GOT3 (cell line): ENCODE measurements at places on chromosomes 11 and 22.

- no peak for DNase-seq
These were observed 526.2 kb downstream of the TBC1D22A start for GRCh38 chr22:47288680-47289079.

DNA sequence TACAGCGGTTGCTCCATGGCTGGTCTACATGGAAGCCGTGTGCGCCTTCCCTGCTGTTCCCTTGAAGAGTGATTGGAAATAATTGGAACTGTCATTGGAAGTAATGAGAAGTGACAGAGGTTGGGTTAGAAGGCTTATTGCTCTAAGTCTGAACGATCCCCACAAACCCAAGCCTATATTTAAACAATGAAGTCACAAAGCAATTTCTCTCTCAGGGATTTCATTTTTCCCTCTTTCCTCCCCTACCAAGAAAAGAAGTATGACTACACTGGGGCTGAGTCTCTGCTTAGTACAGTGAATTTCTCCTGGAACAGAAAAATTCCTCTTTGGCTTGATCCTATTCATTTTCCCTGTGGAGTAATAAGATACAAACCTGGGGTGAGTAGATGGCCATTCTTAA, 7.8 kb downstream of the CLMP start:
- no peak for DNase-seq

- DNase-seq: no peak
These were observed 12.7 kb upstream of the UVRAG start for GRCh38 chr11:75802021-75802912.

- DNase-seq: no peak
These were observed 40.7 kb upstream of the TTC12 start for GRCh38 chr11:113273720-113274119.

- no peak for DNase-seq
These were observed 15.6 kb upstream of the WDR74 start for GRCh38 chr11:62854825-62855570.

GRCh38 chr22:44919691-44920090, 90.1 kb downstream of the PHF21B start:
- no peak for DNase-seq

- DNase-seq: no peak
These were observed 222.5 kb downstream of the TBC1D22A start for GRCh38 chr22:46984751-46985506.

GRCh38 chr11:20762116-20762844, 92.9 kb downstream of the NELL1 start:
- DNase-seq: no peak

- DNase-seq: no peak
These were observed 147.4 kb upstream of the SNX19 start for GRCh38 chr11:131063638-131064037.

DNA sequence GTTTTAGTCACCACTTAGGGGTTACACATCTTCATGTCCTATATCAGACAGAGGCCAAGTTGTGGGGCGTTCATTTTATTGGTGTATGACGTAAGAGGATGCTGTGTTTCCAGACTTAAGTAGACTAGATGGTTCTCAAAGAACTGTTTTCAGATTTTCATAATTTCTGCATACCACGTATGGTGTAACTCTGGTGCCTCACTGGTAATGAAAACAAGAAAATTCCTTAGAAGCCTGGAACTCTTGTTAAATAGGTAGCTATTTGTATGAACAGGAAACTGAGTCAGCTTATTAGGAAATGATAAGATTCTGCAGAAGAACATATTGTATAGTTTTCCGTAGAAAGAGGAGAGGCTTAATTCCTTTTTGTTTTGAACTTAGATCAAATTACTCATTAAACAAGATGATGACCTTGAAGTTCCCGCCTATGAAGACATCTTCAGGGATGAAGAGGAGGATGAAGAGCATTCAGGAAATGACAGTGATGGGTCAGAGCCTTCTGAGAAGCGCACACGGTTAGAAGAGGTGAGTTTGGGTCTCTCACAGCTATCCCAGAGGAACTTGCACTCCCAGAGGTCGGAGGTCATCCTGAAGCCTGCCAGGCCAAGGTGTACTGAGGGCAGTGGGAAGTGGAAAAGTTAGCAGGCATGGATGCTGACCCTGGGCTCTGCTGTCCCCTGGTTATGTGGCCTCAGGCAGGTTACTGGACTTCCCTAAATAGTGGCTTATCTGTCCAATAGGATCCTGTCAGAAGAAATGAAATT, 3.9 kb downstream of the CDC45 start:
- DNase-seq: no peak

GRCh38 chr22:46676881-46677280, 56.7 kb downstream of the GRAMD4 start:
- DNase-seq: no peak

DNA sequence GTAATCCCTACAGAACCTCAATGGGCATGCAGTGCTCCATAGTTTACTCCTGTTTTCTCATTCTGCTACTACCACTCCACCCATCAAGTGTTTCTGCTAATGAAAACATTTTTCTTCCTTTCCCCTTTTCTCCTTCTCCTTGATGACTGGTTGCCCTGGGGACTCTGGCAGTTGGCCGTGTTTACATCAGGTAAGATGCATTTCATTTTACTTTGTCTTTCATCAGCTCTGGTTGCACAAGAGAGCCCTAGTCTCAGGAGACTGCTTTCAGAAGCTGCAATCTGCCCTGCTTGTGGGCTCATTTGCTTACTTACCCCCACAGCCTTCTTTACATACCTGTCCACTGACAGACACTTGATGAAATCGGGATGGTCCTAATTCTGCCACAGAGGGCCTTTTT, 19.6 kb upstream of the LIMK2 start:
- DNase-seq: no peak

DNA sequence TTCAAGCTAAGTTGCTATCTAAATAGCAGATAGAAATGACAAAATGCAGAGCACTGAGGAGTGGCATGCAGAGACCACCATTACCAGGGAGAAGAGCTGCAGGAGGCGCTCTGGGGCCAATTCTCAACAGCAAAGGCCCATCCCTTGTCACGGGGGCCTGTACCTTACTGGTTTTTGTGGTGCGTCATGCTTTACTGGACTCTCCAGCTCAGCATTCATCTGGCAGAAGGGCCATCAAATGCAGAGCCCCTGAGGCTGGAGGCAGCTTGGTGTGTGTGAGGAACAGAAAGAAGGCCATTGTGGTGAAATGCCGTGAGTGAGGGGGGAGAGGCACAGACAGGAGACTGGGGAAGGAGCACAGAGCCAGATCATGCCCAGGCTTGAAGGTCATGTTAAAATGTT, 56.5 kb upstream of the NAV2 start:
- DNase-seq: no peak

DNA sequence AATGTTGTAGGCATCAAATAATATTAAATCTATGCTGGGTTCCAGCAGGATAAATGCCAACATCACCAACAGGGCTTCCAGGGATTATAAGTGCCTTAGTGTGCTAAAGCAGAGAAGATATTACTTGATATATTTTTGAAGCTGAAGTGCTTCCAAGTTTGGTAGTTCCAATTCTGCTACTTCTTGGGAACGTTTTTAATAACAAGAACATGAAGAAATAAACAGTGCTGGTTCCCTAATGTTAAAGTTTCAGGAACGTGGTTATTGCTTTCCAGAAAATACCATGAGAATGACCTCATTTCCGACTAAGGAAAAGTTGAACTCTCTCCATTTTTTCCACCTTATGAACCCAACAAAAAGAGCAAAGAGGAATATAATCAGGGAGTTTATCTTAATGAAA, 4.6 kb upstream of the RNF185 start:
- no peak for DNase-seq

- no peak for DNase-seq
These were observed 8.8 kb downstream of the ZBED4 start for GRCh38 chr22:49862496-49862776.

- no peak for DNase-seq
These were observed 123.1 kb upstream of the VPREB1 start for GRCh38 chr22:22121445-22121844.

GRCh38 chr11:37544491-37544890, 946.5 kb upstream of the RAG2 start:
- no peak for DNase-seq

DNA sequence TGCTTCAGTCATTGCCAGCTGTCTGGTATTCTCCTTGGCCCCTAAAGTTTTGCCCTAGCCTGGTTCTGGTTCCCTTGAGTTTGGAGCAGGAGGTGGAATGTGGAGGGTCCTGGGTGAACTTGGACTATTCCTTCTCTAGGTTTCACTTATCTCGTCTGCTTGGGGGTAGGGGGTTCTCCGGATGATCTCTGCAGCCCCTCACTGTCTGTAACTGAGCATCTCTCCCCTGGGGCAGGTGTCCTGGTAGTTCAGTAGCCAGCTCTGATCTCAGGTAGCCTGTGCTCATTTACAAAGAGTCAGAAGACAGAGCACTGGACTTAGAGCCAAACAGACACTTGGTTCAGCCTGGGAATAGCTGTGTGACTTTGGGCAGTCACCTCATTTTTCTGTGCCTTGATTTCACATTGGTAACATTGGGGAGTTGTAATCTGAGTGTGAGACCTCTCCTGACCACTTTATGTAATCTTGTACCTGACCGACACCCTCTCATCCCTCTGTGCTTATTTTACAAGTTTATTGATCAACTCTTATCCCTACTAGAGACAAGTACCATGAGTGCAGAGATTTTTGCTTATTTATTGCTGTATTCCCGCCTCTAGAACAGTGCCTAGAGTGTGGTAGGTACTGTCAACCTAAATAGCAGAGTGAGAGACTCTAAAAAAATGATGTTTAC, 804 bp downstream of the CCDC134 start:
- no peak for DNase-seq

DNA sequence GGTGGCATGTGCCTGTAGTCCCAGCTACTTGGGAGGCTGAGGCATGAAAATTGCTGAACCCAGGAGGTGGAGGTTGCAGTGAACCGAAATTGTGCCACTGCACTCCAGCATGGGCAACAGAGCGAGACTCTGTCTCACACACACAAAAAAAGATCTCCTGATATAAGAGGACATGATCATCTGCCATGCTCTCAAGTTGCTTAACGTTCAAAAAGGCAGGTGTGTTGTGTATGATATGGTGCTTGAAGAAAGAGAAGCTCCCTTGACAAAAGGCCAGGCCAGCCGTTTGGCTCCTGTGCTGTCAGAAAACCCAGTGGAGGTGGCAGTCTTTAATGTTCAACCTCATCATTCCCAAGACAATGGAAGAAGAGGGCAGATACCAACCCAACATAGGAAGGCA, 117.3 kb upstream of the PLET1 start:
- DNase-seq: no peak
